ENCODE measurements at places on chromosomes 16 and 17.

GRCh38 chr17:20200865-20201458 lies 191.8 kb downstream of the SPECC1 start:
- DNase-seq = no peak

DNA sequence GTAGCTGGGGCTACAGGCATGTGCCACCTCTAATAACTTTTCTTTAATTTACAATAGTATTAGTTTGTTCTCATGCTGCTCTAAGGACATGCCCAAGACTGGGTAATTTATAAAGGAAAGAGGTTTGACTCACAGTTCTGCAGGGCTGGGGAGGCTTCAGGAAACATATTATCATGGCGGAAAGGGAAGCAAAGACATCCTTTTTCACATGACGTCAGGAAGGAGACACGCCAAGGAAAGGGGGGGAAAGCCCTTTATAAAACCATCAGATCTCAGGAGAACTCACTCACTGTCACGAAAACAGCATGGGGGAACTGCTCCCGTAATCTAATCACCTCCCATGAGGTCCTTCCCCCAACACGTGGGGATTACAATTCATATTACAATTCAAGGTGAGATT lies 18.3 kb downstream of the IL4R start:
- no peak for DNase-seq

DNA sequence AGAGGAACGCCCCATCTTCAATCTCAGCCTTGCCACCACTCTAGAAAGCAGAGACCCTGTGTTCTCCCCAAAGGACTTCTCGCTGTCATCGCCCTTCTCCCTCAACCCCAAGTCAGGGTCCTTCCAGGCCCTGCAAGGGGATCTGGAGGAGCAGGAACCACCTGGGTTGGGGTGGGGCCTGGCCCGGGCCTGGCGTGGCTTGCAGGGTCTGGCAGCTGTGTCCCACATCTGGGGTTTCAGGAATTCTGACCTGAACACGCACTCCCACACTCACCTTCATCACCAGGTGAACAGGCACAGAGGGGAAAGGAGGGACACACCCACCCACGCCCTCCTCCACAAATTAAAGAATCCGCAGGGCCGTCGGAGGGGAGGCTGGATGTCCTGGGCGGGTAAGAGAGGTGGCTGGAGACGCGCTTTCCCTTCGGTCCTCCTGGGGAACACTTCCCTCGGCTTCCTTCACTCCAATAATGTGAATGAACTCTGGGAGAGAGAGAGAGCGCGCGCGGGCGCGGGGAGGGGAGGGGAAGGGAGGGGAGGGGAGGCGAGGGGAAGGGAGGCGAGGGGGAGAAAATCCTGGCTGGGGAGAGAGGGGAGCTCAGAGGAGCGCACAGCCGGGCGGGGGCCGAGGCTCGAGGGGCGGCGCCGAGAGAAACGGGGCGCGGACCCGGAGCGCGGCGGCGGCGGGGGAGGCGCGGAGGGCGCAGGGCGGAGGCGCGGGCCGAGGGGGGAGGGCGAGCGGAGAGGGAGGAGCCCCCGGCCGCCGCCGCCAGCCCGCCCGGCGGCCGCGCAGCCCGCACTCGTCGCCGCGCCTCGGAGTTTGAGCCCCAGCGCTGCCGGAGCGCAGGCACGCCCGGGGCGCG lies at the start of gene CACNG4:
Gene CACNG4, plus strand, starts transcription at position 799 of the 863 bp plus-strand sequence. CDS start 205 bp downstream, outside the sequence.
- DNase-seq = no peak

GRCh38 chr16:64409783-64410210 lies 712.1 kb downstream of the CDH11 start:
- no peak for DNase-seq

GRCh38 chr16:87963400-87963799 lies 12.2 kb downstream of the BANP start:
- DNase-seq = no peak

DNA sequence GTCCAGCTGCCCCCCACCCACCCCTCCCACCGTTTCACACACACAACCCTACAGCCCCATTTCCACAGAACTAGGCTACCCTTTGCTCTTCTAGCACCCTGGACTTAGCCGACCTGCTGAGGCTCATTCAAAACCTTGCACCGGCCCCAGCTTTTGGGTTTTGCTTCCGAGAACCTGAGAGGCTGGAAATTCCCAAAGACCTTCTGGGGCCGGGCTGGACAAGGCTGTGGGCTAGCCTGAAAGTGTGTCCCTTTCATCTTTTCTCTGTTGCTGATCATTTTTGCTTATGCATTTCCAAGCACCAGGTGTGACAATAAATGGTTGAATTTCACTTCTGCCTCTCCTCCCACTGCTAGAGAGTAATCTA lies 139.0 kb downstream of the DNAH9 start:
- DNase-seq = no peak

DNA sequence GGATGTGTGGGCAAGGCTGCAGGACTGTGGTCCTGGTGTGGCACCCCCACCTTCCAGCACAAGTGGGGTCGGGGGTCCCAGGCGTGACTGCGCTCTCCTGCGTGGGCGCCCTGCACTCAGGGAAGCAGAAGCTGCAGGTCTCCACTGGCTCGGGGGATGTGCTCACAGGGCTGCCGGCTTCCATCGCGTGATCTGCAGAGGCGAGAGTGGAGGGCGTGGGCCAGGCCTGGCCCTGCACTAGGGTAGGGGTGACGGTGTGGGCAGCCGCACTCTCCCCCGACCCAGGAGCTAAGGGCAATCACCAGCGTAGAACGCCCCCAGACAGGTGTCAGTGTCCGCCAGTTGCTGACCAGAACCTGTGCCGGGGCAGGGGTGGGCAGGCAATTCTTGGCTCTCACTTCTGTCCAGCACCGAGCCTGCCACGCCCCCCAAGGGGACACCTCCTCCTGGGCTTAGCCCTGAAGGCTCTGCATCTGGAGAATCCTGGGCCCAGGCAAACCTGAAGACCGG lies 32.3 kb downstream of the TNFRSF13B start:
- no peak for DNase-seq

- DNase-seq = no peak
Measured at GRCh38 chr17:17088541-17089525, 46.6 kb downstream of the MPRIP start.

- no peak for DNase-seq
Measured at GRCh38 chr16:24174504-24174903, 81.6 kb upstream of the CACNG3 start.

- peak; percentile 78 for DNase-seq
Measured at GRCh38 chr16:77971306-77972061, 50.9 kb upstream of the CLEC3A start.

GRCh38 chr17:1720856-1721386 lies 3.6 kb upstream of the WDR81 start:
- no peak for DNase-seq

- no peak for DNase-seq
Measured at GRCh38 chr17:59406808-59407381, 75.4 kb downstream of the YPEL2 start.

DNA sequence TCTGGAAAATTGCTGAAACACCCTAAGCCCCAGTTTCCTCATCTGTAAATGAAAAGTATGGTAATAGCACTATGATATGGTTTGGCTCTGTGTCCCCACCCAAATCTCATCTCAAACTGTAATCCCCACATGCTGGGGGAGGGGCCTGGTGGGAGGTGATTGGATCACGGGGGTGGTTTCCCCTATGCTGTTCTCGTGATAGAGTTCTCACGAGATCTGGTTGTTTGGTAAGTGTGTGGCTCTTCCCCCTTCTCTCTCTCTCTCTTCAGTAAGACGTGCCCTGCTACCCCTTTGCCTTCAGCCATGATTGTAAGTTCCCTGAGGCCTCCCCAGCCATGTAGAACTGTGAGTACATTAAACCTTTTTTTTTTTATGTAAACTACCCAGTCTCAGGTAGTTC lies 490.7 kb downstream of the TMEM114 start:
- no peak for DNase-seq

GRCh38 chr17:82051776-82052637 lies at the start of the genes GPS1 and RFNG:
Gene GPS1 (plus strand): TSS chr17:82051898. CDS start chr17:82051932, 34 bp downstream.
Gene RFNG (minus strand): TSS chr17:82051811. CDS start chr17:82051766, 45 bp downstream.
- DNase-seq = peak; percentile 68

DNA sequence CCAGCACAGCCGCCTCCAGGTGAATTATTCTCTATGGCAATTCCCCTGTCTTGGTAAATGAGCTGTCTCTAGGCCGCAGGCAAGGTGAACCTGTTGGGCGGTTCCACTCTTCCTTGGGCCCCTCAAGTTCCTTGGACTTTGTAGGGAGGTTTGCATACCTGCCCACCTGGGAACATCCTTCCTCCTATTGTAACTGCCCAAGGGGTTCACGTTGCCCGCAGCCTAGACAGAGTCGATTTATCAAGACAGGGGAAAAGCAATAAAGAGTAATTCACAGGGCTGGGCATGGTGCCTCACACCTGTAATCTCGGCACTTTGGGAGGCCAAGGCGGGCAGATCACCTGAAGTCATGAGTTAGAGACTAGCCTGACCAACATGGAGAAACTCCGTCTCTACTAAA lies 122.5 kb downstream of the KCNJ18 start:
- no peak for DNase-seq

GRCh38 chr16:15482068-15482747 lies 47.8 kb downstream of the BMERB1 start:
- peak; percentile 89 for DNase-seq

DNA sequence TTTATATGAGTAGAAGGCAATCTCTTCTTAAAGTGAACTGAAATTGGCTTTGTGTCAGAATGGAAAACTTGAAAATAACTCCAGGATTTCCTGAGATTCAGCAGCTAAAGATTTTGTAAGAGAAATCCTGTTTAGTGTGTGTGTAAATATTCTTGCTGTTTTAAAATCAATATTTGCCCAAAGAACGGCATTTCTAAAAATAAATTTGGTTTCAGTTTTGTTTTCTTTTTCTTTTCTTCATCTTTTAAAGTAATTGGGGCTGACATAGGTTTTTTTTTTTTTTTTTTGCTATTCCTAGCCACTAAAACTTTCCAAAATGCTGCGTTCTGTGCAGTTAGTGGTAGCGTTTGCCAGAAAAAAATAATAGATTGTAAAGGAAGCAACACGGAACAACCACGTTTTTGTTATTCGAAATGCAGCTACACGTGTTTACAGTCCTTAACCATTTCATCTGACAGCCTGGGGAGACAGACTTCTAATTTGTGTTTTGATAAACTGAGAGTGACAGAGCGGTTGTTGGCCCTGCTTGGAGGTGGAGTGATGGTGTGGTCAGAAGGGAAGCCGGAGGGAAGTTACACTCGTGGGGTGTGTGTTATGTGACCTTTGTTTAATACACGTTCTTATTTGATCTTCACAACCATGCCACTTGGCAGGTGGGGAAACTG lies 21.6 kb upstream of the SMPD3 start:
- DNase-seq = no peak

- DNase-seq = no peak
Measured at GRCh38 chr17:51298508-51299371, 38.4 kb downstream of the UTP18 start.

- no peak for DNase-seq
Measured at GRCh38 chr17:44655983-44656710, at the start of gene MEIOC. Gene MEIOC (plus strand): TSS chr17:44656468. CDS start chr17:44656614, 146 bp downstream.

DNA sequence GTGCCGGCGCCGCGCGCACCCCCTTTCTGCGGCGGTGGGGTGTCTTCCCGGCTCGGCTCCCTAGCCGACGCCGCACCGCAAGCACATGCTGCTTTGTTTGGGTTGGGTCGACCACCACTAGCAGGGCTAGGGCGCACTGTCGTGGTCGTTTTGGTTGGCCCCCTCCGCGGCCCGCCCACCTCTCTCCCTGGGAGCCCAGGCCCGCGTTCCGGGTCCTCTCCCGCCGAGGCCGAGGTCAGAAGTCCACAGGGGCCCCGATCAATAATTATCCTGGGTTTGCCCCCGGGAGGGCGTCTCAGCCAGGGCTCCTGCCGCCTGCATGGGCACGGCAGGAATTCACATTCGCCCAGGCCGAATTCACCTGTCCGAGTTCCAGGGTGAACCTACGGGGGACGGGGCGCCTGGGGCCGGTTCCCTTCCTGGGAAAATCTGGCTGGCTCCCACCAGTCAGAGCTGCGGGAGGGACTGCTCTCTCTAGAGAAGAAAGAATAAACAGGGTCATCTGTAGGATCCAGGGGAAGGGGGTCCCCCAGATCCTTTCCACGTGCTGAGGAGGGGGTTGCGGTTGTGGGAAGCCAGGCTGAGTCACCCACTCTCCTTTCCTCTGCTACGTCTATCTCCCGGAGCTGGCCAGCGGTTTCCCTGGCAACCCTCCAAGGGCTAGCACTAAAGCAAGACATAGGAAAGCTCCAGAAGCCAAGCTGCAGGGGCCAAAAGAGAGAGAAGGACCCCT lies 584 bp upstream of the STAT5B start:
- peak; percentile 50 for DNase-seq

- DNase-seq = peak; percentile 44
Measured at GRCh38 chr16:53773150-53773846, 69.3 kb downstream of the FTO start.

GRCh38 chr17:29433541-29433940 lies 43.4 kb downstream of the TAOK1 start:
- no peak for DNase-seq

DNA sequence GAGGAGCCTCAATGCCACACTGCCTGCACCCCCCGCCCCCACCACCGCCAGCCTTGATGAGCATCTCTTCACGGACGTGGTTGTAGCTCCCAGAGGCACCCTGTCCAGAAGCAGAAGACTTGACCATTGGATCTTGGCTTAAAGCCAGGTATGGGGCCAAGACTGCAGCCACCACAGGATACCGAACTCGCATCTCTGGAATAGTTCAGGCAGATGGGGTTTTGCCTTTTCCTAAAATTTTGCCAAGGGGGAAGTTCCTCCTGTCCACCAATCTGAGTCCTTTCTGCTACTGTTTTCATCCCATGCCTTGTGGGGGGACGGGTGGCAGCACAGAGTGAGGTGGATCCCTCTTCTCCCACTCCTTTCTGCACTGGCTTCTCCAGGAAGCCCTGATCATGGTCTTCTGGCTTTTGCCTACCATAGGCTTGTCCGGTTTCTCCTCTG lies 939 bp downstream of the CORO6 start:
- DNase-seq = no peak

- no peak for DNase-seq
Measured at GRCh38 chr17:44741316-44741715, 17.5 kb upstream of the ADAM11 start.

DNA sequence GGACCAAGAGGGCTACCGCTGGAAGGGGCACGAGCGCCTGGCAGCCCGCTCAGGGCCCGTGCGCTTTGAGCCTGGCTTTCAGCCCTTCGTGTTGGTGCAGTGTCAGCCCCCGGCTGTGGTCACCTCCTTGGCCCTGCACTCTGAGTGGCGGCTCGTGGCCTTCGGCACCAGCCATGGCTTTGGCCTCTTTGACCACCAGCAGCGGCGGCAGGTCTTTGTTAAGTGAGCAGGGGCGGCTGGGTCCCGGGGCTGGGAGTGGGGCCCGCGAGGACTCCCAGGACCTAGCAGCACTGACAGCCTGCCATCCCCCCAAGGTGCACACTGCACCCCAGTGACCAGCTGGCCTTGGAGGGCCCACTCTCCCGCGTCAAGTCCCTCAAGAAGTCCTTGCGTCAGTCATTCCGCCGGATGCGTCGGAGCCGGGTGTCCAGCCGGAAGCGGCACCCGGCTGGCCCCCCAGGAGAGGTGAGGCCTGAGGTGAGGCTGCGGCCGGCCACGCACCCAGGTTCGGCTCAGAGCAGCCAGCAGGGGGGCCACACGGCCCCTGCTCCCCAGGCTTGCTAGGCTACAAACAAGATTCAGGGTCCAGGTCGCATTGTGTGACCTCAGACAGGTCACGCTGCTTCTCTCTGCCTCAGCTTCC lies 17.4 kb upstream of the MYO15B start:
- no peak for DNase-seq

DNA sequence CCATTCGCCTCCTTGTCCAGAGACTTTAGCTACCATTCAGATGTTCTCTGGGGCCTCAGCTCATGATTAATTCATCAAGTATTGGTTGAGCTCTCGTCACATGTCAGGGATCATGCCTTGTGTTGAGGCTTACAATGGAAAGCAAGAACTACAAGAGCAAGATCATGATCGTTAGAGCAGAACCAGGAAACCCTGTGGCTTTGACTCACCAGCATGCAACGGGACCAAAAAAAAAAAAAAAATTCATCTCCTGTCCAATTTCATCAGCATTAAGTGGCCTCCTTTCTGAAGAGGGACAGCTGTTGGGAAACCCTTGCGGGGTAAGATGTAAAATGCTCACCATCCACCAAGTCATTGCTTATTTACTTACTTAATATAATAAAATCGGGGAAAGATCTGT lies 12.1 kb upstream of the USP10 start:
- no peak for DNase-seq
